ENCODE measurements at places on chromosomes 5 and 9.

GRCh38 chr5:91183743-91184142 lies 199.4 kb downstream of the ARRDC3 start:
- DNase-seq, result no peak

DNA sequence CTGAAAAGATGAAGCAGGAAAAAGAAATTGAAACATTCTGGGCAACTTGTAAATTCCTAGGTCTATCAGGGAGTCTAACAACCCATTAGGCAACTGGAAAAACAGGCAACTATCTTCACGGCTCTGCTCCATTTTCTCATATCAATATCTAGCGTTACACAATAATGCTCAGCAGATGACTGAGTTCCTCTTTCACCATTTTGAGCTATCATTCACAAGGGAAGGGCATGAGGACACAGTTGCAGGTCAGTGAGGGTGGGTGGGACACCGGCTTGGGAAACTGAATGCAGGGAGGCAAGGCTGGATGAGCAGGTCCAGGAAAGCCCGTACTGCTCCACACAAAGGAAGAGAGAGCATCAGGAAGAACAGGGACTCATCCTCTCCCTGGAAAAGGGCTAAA lies 67.0 kb downstream of the FRMD3 start:
- no peak for DNase-seq

- DNase-seq, result no peak
Observed at GRCh38 chr9:127828262-127829031, 25.8 kb downstream of the FPGS start.

DNA sequence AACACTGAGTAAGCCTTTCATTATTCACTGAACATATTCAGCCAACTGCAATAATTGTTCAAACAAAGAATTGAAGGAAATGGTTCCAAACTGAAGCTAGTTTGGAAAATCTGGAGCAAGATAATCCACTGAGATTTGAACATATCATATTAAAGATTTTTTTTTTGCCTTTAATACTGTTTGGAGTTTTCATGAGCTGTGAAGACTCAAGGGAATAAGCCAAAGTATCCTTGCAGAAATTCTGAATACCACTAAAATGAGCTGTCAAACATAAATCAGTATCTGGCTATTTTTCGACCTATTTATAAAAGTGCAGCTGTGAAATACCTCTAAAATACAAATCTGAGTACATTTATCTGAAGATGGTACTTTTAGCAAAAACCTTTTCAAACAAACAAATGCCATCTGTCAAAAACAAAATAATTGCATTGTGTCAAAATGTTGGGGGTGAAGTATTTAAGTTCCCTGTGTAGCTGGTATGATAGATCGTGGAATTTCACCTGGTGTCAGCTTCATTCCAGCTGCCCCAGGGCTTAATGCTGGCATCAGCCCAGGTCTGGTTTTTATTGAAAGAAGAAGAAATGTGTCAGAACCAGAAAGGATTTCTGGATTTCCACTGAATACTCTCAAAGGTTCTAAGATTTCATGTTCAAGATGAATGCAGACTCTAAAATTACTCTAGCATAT lies 149.0 kb upstream of the GRAMD2B start:
- DNase-seq, result no peak

DNA sequence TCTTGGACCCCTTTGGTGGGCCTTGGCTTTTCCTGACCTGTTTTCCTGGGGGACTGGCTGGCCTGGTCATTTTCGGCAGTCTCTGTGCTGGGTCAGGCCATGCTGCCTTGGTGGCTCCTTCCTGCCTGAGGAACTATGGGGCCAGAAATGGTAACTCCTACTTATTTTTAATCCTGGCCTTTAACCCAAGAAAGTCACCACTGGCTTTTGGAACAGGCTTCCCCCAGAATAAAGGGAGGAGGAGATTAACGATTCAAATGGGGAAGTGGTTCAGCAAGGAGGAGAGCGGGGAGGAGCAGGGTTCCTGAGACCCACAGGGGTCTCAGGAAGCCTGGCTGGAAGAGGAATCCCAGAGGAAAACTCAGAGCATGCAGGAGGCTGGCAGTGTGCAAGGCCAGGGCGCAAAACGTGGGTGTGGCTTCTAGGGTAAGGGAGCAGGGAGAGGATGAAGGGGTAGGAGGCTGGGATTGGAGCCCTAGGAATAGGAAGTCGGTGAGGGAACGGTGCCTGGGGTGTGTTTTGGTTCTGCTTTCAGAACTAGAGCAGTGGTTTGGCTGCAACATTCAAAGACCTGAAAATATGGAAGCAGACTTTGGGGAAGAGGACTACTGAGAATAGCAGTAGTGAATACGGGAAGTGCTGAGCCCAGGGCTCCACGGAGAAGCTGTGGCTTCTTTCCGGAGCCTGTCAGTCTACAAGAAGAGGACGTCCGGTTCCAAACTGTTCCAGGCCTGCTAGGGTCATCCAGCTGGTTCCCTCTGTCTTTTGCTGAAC lies 271.1 kb upstream of the KLF4 start:
- DNase-seq, result no peak

GRCh38 chr5:29795096-29795652 lies 1398.3 kb upstream of the CDH6 start:
- no peak for DNase-seq

DNA sequence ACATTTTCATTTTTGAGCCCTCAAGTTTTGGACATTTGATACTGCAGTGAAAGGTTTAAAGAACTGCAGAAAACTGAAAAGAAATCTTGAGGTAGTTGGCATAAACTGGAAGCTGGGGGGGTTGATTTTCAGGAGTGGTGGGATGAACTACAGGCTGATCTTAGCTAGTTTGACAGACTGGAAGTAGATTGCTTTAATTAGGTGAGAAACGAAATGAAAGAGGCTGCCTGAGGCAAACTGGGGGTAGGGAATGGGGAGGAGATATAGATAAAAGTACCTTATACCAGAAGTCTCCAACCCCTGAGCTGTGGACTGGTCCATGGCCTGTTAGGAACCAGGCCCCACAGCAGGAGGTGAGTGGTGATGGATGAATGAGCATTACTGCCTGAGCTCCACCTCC lies 101.4 kb upstream of the SPEF2 start:
- DNase-seq, result no peak

GRCh38 chr5:133382661-133383579 lies 229.4 kb downstream of the FSTL4 start:
- no peak for DNase-seq

GRCh38 chr5:180868960-180869359 lies 7.9 kb upstream of the ZFP62 start:
- DNase-seq, result peak; percentile 83

- DNase-seq, result no peak
Observed at GRCh38 chr9:70085241-70085640, 41.6 kb downstream of the MAMDC2 start.

DNA sequence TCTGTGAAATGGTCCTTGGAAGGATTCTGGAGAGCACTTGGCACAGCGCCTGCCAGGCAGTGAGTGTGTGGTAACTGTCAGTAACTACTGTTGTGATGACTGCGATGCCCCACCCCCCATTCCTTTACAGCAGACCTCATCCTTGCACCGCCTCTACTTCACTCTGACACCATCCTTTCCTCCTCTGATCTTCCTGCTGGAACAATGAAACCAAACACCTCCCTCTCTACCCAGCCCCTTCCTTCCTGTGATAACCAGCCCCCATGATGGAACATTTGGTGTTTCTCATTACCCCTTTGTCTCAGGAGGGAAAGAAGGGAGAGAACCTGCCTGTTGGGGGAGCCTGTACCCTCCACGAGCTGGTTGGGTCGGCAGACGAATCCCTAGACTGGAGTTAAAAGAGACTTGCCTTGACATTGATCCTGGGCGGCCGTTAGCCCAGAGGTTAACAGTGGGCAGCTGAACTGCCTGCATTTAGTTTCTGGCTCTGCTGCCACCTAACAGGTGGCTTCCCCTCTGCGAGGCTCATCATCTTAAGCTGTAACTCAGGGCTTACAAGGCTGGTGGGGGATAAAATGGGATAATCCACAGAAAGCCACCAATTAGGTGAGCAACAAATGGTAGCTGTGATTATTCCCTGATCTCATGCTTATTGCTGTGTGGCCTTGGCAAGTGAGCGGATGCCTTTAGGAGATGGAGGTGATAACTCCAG lies 34.2 kb upstream of the GRPEL2 start:
- DNase-seq, result no peak

DNA sequence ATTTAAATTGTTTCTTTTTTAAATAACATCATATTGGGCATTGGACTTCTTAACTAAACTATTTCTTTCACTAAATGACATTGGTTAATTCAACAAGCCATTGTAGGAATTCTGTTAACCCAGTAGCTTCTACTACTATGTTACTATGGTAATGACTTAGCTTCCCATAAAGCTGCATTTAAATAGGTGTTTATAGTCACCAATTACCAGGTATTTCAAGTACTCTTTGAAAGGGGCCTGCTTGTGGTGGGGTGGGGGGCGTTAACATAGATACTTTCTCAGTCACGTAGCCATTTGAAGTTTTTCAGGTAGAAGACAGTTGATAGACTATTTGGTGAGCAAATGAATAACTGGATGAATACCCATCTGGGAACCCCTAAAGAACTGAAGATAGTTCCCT lies 34.0 kb downstream of the PIK3R1 start:
- no peak for DNase-seq

- no peak for DNase-seq
Observed at GRCh38 chr5:143383988-143384387, 19.5 kb downstream of the NR3C1 start.

DNA sequence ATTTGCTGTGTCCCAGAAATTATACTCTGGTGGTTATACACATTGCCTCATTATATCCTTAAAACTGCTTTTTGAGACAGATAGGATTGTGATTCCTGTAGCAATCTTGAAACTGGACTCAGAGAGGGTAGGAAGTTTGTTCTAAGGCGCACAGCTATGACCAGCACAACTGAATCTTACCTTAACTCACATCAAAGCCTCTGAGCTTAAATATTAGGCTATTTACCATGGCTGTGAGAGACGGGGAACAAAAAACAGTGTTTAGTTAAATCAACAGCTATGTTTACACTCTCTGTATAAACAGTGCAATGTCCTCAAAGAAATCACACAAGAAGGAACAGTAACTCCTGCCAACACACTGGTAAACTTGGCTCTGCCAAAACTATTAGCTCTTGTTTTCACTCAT lies 50.9 kb upstream of the TUT7 start:
- no peak for DNase-seq

- DNase-seq, result no peak
Observed at GRCh38 chr9:124298646-124299235, 41.0 kb downstream of the NEK6 start.

- DNase-seq, result no peak
Observed at GRCh38 chr9:1254071-1254470, 203.9 kb downstream of the DMRT2 start.

- peak; percentile 93 for DNase-seq
Observed at GRCh38 chr5:138337685-138338410, at the start of gene FAM53C. TSS of gene FAM53C (plus strand) at chr5:138338266. CDS start at chr5:138341336, 3,070 bp downstream.

- no peak for DNase-seq
Observed at GRCh38 chr9:137323531-137324331, 21.7 kb upstream of the NRARP start.

GRCh38 chr9:73073337-73074175 lies 78.1 kb upstream of the ANXA1 start:
- DNase-seq, result no peak

DNA sequence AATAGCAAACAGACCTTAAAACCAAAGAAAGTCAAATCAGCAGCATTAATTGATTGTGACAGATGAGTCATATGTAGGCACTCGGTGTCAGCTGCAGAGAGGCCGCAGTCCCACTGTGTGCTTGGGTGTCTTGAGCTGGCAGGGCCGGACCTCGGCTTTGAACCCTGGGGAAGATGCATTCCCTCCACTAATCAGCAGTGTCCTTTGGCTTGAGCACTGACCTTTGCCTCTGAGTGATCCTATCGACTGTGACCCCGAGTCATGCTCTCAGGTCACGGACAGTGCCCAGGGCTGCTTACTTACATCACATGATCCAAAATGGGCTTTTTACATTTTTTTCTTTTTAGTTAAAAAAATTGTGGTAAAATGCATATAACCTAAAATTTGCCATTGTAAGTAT lies 188.7 kb downstream of the GADD45G start:
- no peak for DNase-seq

GRCh38 chr5:107538331-107538730 lies 132.4 kb downstream of the EFNA5 start:
- DNase-seq, result no peak

GRCh38 chr9:16410601-16411280 lies 459.7 kb downstream of the BNC2 start:
- DNase-seq, result no peak

GRCh38 chr9:27765266-27766072 lies 192.2 kb upstream of the C9orf72 start:
- no peak for DNase-seq

- no peak for DNase-seq
Observed at GRCh38 chr5:55645304-55645703, 66.8 kb downstream of the SLC38A9 start.

DNA sequence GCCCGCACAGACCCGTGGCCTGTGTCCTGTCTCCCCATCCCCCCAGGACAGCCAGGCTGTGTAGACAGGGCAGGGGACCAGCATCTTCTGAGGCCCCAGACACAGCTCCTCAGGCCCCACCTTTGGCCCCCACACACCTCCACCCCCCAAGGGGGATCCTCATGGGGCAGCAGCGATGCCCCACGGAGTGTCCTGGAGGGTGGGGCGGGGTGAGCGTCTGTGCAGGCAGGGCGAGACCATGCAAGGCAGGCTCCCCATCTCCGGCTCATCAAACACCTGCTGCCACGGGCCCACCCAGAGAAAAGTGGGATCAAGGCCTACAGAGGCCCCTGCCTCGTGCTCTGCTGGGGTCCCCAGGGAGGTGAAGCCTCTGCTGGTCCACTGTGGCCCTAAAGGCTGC lies 118.7 kb upstream of the FOXD4L5 start:
- DNase-seq, result no peak

GRCh38 chr9:81861644-81862043 lies 66.6 kb upstream of the SPATA31D4 start:
- no peak for DNase-seq

- DNase-seq, result no peak
Observed at GRCh38 chr9:99743455-99743854, 78.2 kb upstream of the NR4A3 start.

- DNase-seq, result no peak
Observed at GRCh38 chr5:87298692-87299362, 31.1 kb downstream of the RASA1 start.

DNA sequence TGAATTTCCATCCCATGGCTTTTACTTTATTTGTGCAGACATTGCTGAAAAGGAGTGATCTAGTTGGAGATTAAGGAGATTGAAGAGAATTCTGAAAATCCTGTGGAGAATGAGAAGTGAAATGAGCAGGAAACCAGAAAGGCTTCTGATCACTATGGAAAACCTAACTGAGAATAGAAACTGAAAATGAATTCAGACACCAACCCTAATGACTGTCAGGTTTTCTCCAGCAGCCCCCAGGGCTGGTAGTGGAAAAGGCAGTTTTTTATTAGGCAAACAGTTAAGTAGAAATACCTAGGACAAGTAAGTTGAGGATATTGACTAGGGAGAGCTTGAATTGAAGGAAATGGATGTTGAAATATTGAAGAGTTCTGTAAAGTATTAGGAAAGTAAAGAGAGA lies 14.7 kb upstream of the ARRDC3 start:
- DNase-seq, result no peak

GRCh38 chr5:11905206-11905605 lies 960 bp upstream of the CTNND2 start:
- no peak for DNase-seq

All from stimulated activated CD4-positive, alpha-beta T cell treated with anti-CD3 and anti-CD28 coated beads, Interleukin-15, amount 100 ng/mL, for 24 hours (primary cell).